Frontal cortex (tissue), 4 donors: ENCODE measurements at places on chromosomes 5 and 9. TPM values are rescaled to one million over a fixed set of nuclear protein-coding genes. Genes with fewer than 3 reads are reported as not detected.

GRCh38 chr5:90902651-90903386 lies 344.2 kb downstream of the ADGRV1 start:
- no peak for DNase-seq

DNA sequence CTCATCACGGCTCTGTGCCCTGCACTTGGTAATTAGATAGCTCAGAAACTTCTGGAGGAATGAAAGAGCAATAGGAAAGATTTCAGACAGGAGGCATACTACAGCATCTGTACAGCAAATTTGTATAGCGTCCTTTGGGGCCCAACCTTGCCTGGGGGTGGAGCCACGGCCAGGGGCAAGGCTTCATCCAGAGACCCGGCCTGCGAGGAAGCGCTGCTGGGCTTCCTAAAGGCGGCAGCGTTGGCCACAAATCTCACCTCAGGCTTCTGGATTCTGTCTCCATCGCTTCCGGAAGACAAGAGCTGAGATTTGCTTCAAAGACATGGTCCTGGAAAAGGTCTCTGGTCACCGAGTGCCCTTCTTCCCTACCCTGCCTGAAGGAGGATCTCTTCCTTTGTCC lies 12.2 kb upstream of the SPATA31D1 start:
- DNase-seq: no peak

GRCh38 chr9:98432134-98432533 lies 176.7 kb upstream of the TBC1D2 start:
- no peak for DNase-seq

The CFAP157 gene
- not detected for total RNA-seq

The ABCA2 gene
- 20.8 TPM for total RNA-seq

- no peak for DNase-seq
Measured at GRCh38 chr5:31811210-31811609, 172.3 kb downstream of the PDZD2 start.

The TXNDC8 gene
- total RNA-seq: not detected

The GPR150 gene
- total RNA-seq: not detected

The PCDHGB1 gene
- 6.1 TPM for total RNA-seq

The TRIP13 gene
- 8.2 TPM for total RNA-seq

DNA sequence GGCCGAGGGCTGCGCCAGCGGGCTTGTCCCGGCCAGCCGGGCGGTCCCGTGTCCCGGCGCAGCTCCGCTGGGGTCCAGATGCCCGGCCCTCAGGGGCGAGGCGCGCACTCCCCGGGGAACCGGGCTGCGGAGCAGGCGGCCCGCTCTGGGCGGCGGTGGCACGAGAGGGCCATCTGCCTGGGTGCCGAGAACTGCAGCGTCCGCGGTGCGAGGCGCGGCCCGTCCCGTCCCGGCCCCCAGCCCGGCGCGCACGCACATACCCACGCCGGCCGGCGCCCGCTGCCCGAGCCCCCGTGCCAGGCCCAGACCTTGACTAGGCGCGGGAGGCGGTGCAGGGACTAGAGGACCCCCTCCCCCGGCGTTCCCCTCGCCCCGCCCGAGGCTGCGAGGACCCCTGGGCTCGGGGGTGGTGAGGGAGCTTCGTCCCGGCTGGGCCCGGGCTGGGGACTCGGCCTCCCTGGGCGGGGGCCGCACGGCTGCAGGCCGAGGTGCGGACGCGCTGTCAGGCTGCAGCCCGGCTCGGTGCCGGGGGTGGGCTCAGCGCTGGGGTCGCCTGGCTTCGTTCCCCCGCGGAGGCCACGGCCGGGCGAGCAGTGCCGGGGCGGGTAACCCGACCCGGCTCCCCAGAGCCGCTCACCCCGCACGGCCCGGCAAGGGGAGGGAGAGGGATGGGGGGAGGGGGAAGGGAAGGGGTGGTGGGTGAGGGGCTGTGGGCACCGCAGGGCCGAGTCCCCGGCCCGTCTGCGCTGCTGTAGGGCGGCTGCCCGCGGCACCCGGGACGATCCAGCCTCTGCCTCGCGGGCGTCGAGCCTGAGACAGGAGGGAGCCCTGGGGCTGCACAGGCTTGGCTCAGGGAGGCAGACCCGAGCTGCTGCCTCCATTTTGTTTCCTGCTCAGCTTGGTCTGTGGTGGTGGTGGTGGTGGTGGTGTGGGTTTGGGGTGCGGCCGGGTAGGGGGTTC lies 1.2 kb upstream of the NSD1 start:
- peak; percentile 68 for DNase-seq

The SMIM33 gene
- total RNA-seq: not detected

DNA sequence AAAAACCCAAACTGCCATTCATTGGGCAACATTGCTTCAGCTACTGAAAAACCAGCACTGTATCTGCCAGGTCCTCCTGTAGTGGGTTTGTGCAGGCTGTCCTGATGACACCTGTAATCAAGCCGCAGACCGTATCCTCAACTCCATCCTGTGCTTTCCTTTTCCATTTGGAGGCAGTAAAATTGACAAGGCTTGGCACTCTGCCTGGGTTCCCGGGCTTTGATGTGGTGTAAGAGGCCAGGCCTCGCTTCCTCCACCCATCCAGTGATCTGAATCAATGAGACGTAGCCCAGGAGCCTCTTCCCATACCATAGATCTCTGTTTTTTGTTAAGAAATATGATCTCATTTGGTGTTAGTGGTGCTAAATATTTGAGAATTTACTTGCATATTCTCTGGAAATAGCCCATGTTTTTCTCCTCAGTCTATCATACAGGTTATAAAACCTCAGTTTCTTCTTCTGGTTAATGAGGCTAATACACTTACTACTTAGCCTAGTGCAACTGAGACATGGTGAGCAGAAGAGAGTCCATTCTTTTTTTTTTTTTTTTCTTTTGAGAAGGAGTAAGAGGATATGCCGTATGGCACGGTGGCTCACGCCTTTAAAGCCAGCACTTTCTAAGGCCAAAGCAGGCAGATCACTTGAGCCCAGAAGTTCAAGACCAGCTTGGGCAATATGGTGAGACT lies 34.8 kb downstream of the LSM11 start:
- DNase-seq: no peak

The TMC1 gene
- 0.82 TPM for total RNA-seq

DNA sequence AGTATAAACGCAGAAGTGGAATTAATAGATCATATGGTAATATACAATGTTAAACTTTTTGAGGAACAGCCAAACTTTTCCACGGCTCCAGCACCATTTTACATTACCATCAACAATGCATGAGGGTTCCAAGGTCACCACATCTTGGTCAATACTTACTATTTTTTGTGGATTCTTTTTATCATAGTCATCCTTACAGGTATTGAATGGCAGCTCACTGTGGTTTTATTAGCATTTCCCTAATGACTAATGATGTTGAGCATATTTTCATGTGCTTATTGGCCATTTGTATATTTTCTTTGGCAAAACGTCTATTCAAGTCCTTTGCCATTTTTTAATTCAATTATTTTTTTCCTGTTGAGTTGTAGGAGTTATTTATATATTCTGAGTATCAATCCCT lies 14.1 kb upstream of the RAPGEF6 start:
- no peak for DNase-seq

DNA sequence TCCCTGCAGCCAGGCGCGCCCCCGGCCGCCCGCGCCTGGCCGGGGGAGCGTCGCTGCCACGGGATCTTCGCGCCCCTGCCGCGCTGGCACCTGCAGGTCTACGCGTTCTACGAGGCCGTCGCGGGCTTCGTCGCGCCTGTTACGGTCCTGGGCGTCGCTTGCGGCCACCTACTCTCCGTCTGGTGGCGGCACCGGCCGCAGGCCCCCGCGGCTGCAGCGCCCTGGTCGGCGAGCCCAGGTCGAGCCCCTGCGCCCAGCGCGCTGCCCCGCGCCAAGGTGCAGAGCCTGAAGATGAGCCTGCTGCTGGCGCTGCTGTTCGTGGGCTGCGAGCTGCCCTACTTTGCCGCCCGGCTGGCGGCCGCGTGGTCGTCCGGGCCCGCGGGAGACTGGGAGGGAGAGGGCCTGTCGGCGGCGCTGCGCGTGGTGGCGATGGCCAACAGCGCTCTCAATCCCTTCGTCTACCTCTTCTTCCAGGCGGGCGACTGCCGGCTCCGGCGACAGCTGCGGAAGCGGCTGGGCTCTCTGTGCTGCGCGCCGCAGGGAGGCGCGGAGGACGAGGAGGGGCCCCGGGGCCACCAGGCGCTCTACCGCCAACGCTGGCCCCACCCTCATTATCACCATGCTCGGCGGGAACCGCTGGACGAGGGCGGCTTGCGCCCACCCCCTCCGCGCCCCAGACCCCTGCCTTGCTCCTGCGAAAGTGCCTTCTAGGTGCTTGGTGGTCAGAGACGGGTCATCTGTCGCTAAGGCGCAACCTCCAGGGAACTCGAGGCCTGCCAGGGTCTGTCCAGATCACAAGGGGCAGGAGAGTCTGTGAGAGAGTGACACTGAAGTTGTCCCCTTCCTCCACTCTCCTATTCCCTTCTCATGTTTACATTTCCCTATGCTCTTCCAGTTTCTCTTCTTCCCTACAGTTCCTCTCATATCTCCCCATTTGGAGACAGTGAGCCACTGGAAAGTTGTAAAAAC lies 1.3 kb downstream of the GPR150 start:
- no peak for DNase-seq

DNA sequence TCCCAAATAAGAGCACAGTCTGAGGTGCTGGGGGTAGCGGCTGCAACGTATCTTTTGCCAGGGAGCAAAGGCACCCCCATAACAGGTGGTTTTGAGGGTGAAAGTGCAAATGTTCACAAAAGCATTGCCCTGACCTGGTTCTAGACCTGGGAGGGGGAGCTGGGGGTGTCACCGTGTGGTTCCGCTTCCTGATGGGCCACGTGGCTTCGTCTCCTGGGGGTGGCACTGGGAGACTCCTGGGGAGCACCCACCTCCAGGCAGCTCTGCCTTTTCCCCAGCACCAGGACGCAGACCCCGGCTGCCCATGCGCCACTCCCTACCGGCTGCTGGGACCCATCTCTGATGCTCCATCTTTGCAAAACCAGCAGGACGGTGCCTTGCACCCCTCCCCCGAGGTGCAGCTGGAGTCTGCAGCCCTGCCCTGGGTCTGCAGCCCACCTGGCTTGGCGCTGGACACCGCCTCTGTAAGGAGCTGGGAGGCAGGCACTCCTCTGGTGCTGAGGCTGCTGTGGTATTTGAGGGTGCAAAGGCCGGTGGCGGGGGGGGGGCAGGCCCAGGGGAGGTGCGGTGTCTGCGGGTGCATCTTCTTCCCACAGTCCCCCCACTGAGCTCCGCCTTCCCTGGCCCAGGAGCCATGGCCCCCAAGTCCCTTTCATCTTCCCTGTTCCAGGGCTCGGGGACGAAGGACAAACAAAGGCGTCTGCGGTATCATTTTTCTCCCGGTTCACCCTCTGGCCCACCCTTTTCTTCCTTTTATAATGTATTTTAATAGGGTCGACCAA lies 29.8 kb upstream of the RXRA start:
- no peak for DNase-seq

The RAD1 gene
- 44.0 TPM for total RNA-seq

DNA sequence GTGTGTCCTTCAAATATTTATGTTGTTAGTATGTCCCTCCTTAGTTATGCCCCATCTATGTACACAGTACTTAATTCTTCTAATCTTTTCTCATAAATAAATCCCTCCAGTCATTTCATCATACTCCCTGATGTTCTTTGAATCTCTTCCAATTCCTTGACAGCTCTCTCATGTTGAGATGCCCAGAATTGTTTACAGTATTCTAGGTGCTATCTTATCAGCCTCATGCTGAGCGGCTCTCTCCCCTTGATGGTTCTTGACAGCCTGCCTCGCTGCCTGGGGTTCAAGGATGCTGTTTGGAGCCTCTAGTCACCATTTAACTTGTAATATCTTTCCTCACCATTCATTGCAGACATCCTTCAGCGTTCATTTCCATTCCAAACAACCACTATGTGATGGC lies 799.2 kb downstream of the BRINP1 start:
- no peak for DNase-seq

- DNase-seq: no peak
Measured at GRCh38 chr5:144308174-144308573, 137.5 kb downstream of the KCTD16 start.

DNA sequence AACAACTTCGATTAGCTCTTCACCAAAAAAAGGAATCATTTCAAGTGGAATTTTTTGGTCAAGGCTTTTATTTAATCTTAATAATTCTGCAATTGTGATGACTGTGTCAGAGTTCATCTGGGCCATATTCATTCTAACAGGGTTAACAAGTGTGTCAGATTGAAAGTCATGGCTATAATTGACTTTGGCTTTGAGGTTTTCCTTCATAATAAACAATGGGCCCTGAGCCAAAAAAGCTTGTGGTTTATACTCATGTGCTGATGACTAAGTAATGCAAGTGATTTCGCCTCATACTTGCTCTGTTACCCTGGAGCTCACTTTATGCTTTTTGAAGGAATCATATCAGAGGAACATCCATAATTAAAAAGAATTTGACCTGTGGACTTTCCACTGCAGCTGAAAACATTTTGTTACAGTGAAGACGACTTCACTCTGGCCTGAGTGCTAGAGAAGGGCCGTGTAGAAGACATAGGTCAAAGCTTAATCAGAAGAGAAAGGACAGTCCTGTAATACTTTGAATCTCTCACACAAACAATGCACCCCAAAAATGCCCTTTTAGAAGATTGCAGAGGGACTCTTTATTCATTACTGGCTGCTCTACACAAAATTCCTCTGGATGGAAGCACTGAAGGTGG lies 101.7 kb downstream of the GDNF start:
- DNase-seq: no peak

The OR1Q1 gene
- not detected for total RNA-seq

The CARTPT gene
- total RNA-seq: 2.9 TPM

The HTR4 gene
- total RNA-seq: 1.2 TPM

- DNase-seq: no peak
Measured at GRCh38 chr5:78956901-78957300, 28.2 kb downstream of the ARSB start.

GRCh38 chr9:22452415-22453010 lies 5.9 kb downstream of the DMRTA1 start:
- DNase-seq: no peak

GRCh38 chr5:115396688-115397087 lies 100.2 kb upstream of the CCDC112 start:
- DNase-seq: no peak

- DNase-seq: no peak
Measured at GRCh38 chr5:135239453-135240282, 159.4 kb downstream of the MACROH2A1 start.

The NADK2 gene
- total RNA-seq: 85.2 TPM

The SPINK7 gene
- total RNA-seq: not detected

The OR1J1 gene
- not detected for total RNA-seq

GRCh38 chr9:13934416-13934815 lies 379.5 kb downstream of the NFIB start:
- no peak for DNase-seq

GRCh38 chr9:29311221-29311620 lies 1737.9 kb upstream of the C9orf72 start:
- no peak for DNase-seq

DNA sequence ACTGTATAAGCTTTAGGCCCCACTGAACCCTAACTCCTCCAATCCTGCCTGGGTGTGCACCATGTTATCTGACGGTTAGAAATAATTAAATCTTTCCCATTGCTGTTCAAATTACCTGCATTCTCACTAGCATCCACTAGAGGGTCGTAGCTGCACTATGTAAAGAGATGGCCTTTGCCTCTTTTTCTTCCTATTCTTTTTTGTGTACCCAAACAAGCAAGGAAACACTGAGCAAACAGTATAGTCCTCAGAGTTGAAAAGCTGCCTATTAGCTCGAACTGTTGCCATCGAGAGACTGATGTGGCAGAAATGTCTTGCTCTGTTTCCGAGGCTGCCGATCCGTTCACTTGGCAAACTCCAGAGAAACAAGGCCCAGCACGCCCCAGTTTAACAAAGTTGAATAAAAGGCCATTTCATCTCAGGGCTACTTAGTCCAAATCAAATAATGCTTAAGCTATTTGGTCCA lies 163.8 kb upstream of the TRPM3 start:
- peak; percentile 3 for DNase-seq

The OR13C2 gene
- total RNA-seq: 0.41 TPM
